ENCODE measurements at places on chromosomes 1 and 21. TPM values are rescaled to one million over a fixed set of nuclear protein-coding genes. Genes with fewer than 3 reads are reported as not detected.

GRCh38 chr1:221805121-221805520, 63.2 kb upstream of the DUSP10 start:
- DNase-seq = no peak

DNA sequence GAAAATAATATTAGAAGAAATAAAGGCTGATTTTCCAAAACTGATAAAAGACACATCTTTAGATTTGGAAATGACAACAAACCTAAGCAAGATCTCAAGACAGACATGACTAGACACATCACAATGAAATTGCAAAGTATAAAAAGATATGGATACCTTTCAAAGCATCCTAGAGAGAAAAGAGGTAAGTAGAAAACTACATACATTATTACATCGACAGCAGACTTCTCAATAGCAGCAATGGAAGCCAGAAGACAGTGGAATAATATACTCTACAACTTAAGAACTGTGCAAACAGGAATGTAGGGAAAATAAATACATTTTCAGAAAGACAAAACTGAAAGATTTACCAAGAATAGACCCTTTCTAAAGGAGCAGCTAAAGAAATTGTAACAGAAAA, 50.2 kb downstream of the DENND1B start:
- DNase-seq = no peak

DNA sequence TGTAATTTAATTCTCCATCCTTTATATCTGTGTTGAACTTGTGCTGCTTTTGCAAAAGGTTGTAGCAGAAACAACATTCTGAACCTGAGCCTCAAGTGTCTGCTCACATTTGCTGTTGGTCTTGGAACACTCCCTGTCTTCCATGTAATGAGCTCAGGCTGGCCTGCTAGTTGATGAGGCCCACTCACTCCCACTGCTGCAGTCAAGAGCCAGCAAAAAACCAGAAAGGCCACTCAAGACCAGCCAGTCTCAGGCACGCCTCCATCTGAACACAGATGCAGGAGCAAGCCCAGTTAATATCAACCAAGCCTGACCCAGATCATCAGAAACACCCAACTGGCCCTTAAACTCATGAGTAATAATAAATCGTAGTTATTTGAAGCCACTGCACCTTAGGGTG, 342.2 kb upstream of the NFIA start:
- DNase-seq = no peak

GRCh38 chr1:236391008-236391407, 3.1 kb upstream of the EDARADD start:
- no peak for DNase-seq

DNA sequence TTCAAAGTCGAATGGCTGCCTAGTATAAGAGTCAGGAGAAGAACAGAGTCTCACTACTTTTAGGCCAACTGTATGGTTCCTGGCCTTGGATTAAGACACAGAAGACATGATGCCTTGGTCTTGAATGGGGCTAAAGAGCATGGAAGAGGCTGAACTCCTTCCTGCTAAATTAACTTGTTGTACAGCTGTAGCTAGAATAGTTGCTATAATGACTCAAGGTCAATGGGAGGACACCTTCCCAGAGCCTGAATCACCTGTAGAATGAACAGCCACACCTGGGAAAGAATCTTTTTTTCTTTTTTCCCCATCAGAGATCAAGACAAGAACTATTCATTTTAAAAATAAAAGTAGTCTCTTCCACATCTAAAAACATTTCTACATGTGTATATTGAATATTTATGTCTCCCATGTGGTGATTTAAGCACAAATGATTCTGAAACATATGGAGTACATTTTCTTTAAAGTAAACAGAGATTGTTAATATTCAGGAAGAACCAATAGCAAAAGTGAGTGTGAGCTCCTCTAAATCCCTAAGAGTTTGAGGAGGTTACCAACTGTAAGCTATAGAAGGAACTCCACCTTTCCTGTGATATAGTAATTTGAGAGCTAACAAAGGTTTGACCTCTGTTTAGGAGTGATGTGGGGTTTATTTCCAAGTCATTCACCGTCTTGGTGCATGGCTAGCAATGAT, 191.3 kb downstream of the TGFB2 start:
- no peak for DNase-seq

DNA sequence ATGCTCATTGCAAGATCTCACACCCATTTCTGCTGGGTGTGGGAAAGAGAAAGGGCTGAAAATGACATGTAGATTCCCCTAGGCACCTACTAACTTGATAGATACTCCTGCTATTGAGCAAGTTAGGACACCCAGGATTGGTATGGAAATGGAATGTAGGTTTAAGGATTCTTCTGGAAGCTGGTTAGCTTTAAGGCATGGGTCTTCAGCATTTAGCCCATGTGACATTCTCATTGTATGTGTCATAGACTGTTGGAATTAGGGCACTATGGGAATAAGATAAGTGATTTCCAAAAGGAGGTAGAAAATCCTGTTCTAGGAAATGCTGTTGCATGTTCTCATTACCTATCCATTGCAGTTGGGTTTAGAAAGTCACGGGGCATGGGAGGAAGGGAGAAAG, 76.2 kb downstream of the DISC1 start:
- no peak for DNase-seq

GRCh38 chr1:172905452-172905851, 145.3 kb downstream of the TNFSF18 start:
- DNase-seq = no peak

The GON4L gene
- 36.5 TPM for total RNA-seq

The C8A gene
- total RNA-seq = not detected

The CA14 gene
- total RNA-seq = 0.37 TPM
